ENCODE measurements at places on chromosomes 7 and 10.

GRCh38 chr10:119807960-119808697, 64.5 kb downstream of the MCMBP start:
- no peak for DNase-seq

DNA sequence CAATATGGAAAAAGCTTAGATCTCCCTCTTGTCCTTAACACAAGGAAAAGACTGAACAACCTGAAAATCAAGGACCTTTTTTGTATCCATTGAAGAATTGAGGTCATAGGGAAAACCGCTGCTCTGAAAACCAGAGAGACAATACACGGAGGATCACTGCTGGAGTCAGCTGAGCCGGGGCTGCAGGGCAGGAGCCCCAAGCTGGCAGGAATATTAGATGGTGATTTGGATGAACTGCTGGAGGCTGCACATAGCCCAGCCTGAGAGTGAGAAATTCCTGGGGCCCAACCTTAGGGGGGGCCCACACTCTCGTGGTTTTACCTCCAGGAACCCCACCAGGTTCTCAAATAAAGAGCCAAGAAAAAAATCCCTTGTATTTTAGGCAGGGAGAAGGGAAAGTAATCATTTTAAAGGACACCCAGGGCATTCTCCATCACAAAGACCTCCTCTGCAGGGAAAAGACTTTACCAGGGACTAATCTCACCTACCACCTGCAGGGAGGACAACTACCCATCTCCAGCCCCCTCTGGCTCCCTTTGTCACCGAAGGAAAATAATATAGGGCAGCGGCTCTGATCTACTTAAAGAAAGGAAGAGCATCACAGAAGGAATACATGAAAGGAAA, 55.4 kb upstream of the RNF32 start:
- DNase-seq, result no peak

DNA sequence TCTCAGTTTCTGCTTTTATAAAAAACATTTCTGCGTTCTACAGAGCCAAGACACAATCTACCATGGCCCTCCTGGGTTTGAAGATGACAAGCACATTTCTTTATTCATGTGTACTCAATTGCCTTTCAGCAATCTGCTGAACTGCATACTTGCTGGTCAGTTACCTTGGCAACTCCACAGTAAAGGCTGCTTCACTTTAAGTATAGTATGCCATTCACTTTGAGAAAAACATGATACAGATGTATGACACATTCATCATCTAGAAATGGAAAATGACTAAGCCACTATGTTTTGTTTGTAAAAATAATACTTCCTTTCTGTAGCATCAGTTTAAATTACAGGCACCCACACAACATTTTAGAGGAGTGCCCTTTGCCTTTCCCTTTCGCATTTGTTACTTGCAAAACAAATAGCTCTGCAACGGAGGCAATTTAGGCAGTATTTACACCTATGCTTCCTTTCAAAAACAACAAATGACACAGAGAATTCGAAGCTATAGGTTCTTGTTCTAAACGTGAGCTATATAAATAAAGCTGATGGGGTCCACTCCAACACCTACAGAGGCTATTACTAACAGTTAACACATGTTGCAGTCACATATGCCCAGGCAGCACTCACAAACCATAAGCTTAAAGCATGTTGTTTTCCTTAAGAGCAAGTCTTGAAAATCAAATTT, 23.5 kb downstream of the SGCE start:
- no peak for DNase-seq

DNA sequence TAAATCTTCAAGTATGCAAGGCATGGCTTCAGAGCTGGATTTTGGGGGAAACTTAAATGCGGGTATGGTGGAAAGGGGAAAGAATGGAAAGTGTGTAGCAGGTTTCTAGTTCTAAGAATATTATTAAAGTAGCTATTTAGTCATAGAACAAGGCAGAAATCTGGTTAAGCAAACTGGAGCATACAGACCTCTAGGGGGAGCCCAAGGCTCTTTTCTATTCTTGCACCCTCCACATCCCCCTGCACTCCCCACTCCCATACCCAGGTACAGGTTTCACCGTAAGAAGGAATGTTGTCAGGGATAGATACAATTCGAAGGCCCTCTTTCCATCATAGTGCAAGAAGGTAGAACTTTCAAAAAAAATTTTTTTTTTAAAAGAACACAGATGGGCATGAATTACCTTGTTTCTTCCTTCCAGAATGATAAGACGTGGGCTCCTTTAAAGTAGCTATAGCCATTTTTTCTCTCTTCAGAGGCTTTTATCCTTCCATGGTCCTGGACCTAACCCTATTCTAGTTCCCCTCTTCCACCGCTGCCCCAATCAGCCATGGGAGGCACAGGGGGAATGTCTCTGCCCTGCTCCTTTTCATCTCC, 41.5 kb upstream of the SMIM30 start:
- no peak for DNase-seq

- no peak for DNase-seq
Observed at GRCh38 chr10:5076615-5077014, 17.6 kb upstream of the AKR1C3 start.

- DNase-seq, result no peak
Observed at GRCh38 chr7:82347808-82348207, 95.8 kb downstream of the CACNA2D1 start.

GRCh38 chr10:11263767-11264166, 246.1 kb downstream of the CELF2 start:
- no peak for DNase-seq

DNA sequence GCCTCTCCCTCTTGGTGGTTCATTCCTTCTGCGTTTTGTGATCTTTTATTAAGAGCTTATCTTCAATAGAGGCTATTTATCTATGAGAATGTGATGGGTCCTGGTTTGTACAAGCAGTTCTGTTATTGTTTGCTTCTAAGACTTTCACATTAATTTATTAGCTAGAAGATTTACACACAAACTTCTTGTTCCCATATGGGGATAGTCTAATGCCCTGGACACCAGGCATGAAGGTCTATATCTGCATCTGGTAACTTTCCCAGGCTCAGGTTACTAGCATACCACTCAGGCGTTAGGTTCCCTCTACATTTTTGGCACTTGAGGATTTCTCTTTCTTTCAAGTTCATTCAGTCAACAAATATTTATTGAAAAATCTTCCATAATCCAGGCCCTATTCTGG, 7.7 kb downstream of the XPNPEP1 start:
- DNase-seq, result no peak

- no peak for DNase-seq
Observed at GRCh38 chr10:27068217-27068891, 31.9 kb downstream of the ANKRD26 start.

DNA sequence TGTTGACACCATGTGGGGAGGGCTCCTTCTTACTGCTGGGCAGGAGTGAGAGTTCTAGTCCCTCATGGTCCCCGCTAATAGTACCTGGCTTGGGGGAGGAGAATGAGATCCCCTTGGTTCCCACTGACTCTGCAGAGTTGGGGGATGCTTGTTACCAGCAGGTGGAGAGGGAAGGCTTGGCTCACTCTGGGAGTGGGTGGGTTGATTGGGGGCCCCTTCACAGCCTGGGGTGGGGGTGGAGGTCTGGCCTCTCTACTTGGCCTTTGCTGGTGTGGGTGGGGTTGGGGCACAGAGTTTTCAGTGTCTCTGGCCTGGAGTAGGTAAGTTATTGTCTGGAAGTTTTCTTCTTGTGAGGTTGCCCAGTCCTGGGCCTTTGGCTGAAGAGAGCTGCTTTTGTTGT, 31.9 kb downstream of the ADCY1 start:
- DNase-seq, result no peak
